Activated effector memory CD4-positive, alpha-beta T cell treated with Interleukin-2 at 50 U/mL for 16 hours (primary cell): ENCODE measurements at places on chromosomes 3 and 15.

GRCh38 chr3:120496278-120497002 is 45.6 kb upstream of the FSTL1 start:
- DNase-seq: no peak

GRCh38 chr15:77527164-77527778 is 105.4 kb downstream of the LINGO1 start:
- DNase-seq: no peak

- no peak for DNase-seq
Observed at GRCh38 chr3:18295171-18295920, 129.8 kb downstream of the SATB1 start.

DNA sequence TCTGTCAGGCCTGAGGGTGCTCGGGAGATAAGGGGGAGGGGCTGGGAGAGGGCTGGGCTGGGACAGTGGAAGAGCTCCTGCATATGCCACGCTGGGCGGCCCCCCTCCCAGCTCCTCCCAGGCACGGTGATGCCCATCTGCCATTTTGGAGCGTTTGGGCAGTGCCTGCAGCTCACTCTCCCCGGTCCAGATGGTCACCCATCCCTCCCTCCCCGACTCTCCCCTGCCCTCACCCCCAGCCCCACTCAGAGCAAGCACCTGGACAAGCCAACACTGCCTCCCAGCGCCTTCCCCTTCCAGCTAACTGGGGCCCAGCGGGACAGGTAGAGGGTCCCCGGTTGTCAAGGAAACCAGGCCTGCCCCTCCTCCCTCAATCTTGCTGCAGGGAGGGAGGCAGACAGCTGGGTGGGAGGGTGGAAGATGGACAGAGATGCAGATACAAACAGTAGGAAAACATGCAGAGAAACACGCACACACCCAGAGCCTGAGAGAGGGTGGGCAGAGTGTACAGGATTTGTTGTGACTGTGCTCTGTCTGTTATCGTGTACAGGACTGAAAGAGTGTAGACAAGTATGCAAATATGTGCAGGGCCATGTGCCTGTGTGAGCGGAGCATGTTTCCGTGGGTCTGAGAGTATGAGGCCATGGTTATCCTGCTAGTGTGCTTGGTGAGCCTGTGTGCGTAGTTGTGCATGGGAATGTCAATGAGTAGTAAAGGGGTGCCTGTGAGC is 17.5 kb upstream of the CORO2B start:
- no peak for DNase-seq

DNA sequence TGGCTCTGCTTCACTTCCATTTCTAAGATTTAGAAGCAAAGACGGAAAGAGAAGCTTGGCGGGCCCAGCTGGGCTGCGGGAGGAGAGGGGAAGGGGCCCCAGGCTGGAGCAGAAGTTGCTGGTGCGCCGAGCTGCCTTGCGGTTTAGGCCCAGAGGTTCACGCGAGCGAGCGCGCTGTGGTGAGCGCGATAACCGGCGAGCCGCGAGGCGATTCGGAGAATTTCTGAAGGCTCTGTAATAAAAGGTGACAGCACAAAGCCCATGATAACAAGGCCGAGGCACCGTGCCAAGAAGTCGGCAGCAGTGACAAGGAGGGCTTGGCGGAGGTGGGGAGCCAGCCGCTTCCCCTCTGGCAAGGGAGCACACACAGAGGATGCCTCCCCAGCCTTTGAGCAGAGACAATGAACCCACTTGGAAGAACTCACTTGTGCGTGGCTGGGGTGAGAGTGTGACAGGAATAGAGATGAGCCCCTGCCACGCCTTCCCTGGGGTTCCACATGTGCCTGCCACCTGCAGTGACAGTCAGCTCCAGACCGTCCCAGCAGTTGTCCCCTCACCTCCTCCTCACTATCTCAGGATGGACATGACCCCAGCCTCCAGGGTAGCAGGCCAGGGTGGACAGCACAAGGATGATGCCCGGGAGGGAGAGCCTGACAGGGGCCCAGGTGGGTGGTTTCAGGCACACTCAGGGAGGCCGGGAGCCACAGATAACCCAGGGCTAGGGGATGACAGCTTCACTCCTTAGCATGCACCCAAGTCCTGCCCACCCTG is 315.2 kb downstream of the UACA start:
- peak; percentile 35 for DNase-seq

DNA sequence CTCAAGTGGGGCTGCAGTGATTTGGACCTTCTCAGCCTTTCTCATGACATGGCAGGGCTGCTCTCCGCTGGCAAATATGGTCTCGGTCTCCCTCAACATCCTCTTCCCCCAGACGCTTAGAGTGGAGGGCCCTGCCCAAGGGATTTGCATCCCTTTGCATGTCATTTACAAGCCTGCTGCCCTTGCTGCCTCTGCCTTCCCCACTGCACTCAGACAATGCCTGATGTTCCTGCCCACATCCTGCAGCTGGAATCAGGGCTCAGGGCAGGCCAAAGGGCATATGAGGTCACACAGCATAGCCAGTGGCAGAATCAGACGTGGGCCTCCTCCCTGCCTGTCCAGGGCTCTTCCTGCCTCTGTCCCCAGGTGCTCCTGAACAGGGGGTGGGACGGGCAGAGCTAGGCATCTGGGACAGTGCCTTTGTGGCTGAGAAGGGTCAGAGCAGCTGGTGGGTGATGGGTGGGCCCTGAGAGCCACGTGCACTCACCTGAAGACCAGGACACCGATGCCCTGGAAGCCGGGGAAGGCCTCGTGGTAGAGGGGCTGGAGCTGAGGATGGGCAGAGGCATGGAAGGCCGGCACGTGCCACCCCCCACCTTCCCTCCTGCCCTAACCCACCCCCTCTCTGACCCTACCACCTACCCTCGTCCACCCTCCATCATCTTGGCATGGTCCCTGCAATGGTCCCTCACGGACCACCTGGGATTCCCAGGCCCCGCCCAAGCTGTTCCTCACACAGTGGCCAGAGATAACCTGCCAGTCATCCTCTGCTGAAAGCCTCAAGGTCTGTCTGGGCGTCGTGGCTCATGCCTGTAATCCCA is 27.4 kb upstream of the GOLGA6C start:
- DNase-seq: no peak

GRCh38 chr15:49706805-49707204 is 86.0 kb downstream of the DTWD1 start:
- no peak for DNase-seq

GRCh38 chr3:27578032-27578431 is 93.8 kb upstream of the SLC4A7 start:
- DNase-seq: no peak

GRCh38 chr15:80849308-80849707 is 70.1 kb downstream of the CEMIP start:
- DNase-seq: no peak

DNA sequence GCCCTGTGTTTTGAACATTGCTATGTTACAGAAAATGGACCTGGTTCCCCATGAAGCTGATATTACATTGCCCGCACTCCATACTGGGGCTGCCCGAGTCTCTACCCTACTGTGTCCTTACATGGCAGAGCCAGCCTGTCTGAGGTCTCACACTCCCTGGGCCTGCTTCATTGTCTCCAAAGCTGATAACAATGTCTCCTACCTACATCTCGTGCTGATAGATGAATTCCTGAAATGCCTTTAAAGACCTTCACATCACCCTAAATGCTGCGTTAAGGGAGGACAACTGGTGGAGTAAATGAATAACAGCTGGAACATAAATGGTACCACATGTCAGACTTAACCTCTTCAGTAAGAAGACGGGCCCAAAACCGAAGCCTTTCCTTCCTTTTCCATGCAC is 62.9 kb upstream of the PTX3 start:
- no peak for DNase-seq

DNA sequence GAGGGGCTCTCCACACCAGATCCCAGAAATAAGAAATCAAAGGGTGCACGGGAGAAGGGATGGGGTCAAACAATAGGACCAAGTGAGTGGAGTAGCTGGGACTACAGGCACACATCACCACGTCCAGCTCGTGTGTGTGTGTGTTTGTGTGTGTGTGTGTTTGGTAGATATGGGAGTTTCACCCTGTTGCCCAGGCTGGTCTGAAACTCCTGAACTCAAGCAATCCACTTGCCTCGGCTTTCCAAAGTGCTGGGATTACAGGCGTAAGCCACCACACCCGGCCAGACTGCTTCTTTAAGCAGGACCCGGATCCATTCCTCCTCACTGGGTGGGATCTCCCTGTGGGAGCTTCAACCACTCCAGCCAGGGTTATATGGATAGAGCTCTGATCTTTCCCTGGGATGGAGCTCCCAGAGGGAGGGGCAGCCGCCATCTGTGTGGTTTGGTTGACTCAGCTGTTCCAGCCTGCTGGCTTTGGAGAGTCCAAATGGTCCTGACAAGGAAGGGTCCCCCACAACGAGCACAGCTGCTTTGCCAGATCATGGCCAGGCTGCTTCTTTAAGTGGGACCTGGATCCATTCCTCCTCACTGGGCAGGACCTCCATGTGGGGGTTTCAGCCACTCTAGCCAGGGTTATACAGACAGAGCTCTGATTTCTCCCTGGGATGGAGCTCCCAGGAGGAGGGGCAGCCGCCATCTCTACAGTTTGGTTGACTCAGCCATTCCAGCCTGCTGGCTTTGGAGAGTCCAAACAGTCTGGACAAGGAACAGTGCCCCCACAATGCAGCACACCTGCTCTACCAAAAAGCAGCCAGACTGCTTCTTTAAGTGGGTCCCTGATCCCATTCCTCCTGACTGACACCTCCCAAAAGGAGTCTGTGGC is 9.1 kb upstream of the AVEN start:
- no peak for DNase-seq

GRCh38 chr3:20057612-20058180 is 17.4 kb downstream of the KAT2B start:
- no peak for DNase-seq

GRCh38 chr15:84969257-84969656 is 12.4 kb upstream of the PDE8A start:
- no peak for DNase-seq

- no peak for DNase-seq
Observed at GRCh38 chr3:16182183-16182582, 7.7 kb downstream of the GALNT15 start.

DNA sequence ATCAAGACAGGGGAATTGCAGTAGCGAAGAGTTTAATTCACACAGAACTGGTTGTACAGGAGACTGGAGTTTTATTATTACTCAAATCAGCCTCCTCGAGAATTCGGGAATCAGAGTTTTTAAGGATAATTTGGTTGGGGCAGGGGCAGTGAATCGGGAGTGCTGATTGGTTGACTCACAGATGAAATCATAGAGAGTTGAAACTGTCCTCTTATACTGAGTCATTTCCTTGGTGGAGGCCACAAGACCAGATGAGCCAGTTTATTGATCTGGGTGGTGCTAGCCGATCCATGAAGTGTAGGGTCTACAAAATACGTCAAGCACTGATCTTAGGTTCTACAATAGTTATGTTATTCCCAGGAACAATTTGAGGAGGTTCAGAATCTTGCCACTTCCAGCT is 5.3 kb upstream of the ZNF770 start:
- no peak for DNase-seq

DNA sequence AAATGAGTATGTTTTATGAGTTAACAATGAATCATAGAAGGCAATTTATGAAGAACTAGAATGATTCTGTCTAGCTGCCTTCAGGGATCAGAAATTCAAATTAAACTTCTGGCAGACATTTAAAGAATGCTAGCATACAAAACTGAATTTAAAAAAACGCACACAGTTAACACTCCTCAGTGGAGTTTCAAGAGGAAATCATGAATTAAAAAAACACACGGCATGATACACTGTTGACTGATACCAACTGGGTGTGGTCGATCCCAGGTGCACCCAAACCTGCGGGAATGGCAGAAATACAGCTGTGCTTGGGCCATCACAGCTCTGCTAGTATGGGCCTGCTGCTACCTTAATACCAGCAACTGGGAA is 526.0 kb downstream of the FOXP1 start:
- no peak for DNase-seq

DNA sequence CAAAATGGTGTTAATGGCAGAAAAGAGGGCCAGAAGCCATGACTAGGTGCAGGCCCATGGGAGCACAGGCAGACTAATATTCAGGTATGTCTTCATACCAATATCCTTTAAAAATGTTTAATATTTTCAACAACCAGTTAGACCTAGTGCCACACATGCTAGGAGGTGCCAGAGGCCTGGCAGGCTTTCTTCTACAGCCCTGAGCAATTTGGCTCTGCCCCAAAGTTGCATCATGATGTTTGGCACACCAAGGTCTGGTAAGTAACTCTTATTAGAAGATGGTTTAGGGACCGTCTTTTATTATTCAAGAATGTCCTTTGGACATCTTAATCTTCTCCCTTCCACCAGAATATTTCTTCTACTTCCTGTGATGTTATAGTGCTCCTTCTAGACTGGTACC is 34.8 kb downstream of the MITF start:
- no peak for DNase-seq

DNA sequence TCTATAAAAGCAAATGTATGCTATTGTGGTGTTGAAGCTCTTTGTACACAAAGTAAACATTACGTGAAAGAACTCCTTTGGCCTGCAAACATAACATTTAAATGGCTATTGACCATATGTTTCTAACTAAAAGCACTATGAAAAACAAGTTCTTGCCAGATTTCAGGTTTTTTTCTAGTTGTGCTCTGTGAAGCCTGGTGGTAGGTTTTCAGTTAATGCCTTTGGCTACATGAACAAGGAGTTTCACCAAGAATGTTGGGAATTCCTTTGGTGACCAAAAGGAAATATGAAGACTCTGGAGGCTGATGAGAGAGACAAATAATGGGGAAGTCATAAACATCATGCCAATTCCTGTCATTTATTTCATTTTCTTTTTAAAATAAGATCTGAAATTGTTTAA is 66.0 kb downstream of the RBMS3 start:
- no peak for DNase-seq

DNA sequence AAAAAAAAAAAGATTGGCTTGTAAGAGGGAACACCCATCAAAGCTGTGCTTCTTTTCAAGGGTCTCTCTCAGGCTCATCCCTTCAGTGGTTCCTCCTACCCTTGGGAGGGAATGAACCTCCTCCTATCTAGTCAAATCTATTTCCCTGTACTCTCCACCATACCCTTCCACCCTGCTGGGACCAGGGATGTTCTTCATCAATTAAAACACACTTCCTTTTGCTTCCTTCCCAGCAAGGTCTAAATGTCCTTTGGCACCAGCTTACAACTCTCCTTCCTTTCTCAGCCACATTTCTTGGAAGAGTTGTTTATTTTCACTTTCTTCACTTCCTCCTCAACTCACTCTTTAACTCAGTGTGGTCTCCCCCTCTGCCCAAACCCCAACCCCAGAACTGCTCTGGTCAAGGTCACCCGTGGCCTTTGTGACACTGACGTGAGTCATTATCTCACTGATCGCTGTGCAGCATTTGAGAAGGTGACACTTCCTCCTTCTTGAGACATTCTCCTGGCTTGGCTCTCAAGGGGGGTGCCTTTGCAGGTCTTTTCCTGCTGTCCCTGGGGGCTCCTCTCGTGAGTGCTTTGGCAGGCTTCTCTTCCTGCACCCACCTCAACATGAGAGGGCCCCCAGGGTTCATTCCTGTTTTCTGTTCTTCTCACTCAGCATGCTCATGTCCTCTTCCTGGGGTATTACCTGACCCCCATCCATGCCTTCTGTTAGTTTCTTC is 210.5 kb upstream of the TLE3 start:
- no peak for DNase-seq

- DNase-seq: no peak
Observed at GRCh38 chr3:111152496-111152895, 80.9 kb downstream of the NECTIN3 start.
